ENCODE measurements at places on chromosomes 6 and 20.

DNA sequence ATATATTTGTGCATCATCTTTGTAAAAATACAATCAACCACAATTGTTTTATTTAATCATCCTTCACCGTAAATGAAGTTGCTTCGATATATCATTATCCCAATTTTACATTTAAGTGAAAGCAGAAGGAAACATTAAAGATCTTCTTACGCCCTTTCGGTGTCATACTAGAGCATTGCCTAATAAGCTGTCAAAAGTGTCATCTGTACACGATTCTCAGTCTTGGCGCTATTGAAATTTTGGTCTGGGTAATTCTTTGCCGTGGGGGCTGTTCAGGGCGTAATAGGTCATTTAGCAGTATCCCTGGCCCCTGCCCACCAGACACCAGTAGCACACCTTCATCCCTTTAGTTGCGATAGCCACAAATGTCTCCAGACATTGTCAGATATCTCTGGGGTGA lies 40.4 kb upstream of the TMEM170B start:
- DNase-seq = no peak

DNA sequence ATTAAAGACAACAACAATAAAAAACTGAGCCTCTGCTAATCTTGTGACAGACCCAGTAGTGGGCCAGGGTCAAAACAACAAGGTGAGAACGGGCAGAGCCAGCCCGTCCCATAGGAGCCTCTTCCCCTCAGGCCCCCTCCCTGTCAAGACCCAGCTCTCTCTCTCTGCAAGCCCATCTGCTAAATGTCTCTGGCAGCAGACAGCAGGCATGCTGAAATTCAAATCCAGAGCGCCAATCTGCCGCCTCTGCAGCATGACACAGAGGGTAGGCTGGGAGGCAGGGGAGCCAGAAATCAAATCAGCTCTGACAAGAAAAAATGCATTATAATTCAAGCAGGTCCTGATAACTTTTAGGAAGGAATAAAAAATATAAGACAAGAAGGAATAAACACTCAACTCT lies 26.3 kb downstream of the METTL24 start:
- no peak for DNase-seq

GRCh38 chr6:164439331-164439730 lies 870.1 kb downstream of the C6orf118 start:
- no peak for DNase-seq

DNA sequence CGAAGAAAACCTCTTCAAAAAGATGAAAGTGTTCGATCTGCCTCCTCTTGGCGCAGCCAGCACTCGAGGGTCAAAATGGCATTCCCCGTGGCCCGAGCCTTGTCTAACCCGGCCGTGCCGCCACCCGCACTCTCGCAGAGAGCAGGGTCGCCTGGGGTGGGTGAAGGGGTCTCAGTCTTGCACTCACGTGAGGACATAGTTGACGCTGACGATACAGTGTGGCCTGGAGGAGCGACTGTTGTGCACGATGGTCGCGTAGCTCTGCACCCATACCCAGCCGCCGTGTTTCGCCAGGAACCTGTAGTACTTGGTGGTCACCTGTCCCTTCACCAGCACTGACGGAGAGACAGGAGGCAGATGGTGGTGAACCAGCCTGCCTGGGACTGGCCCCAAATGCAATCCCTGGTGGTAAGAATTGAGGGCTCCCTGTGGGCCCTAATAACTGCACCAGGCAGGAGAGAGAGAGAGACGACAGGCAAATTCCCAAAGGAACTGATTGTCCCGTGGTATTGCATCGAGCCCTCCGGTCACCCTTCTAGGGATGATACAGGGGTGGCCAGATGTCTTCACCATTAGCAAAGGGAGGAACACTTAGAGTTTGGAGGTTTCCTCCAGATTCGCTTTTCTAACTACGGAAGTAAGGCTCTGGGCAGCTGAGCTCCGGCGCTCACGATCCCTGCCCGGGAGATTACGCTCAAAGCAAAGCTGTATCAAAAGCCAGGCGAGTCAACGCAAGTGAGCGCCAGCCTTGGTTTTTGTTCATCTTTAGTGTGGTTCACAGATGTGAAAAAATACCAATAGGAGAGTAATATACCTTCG lies 17.4 kb downstream of the SIM1 start:
- DNase-seq = no peak

- no peak for DNase-seq
Observed at GRCh38 chr6:26197933-26198721, 110.9 kb downstream of the HFE start.

DNA sequence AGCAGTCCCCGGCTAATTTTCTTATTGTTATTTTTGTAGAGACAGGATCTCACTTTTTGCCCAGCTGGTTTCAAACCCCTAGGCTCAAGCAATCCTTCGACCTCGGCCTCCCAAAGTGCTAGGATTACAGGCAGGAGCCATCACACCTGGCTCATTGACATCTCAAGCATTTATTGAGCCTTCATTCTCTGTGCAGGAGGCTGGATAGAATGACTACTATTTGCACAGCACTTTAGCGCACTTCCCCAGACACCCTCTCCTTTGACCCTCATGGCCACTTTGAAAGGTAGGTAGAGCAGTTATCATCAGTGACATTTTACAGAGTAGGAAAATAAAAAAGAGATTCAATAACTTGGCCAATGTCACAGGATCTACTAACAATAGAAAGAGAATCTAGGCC lies 124.0 kb upstream of the STXBP5 start:
- DNase-seq = no peak

- no peak for DNase-seq
Observed at GRCh38 chr20:57070296-57070695, 196.1 kb downstream of the BMP7 start.

GRCh38 chr6:13978787-13979186 lies 54.0 kb downstream of the RNF182 start:
- DNase-seq = no peak

DNA sequence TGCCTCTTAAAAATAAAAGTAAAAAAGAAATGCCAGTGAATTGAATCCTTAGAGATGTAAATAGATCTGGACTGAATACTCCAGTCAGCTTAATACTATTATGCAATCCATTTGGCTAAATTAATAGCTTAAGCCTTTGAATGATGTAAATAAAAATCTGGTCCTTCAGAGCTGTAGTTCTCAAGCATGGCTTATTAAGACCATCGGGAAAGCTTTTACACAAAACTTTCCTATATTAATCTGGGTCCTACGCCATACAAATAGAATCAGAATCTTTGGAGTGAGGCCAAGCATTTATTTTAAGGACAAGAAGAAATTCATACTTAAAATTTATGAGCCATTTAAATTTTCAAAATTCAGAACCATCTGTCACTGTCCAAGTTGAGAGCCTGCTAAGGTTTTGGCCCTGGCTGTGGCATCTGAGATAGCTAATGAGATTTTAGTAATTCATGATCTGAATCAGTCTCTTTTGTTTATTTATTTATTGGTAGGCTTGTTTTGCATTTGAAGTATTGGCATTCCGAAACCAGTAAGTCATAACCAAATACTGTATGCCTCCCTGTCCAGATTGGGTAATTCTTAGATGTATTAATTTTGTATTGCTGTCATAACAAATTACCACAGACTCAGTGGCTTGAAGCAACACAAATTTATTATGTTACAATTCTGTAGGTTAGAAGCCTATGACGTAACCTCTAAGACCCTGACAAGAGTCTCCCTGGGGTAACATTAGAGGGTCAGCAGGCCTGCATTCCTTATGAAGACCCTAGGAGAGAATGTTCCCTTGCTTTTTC lies 228.1 kb upstream of the RAB32 start:
- no peak for DNase-seq

GRCh38 chr6:113287396-113287795 lies 569.7 kb upstream of the MARCKS start:
- no peak for DNase-seq

DNA sequence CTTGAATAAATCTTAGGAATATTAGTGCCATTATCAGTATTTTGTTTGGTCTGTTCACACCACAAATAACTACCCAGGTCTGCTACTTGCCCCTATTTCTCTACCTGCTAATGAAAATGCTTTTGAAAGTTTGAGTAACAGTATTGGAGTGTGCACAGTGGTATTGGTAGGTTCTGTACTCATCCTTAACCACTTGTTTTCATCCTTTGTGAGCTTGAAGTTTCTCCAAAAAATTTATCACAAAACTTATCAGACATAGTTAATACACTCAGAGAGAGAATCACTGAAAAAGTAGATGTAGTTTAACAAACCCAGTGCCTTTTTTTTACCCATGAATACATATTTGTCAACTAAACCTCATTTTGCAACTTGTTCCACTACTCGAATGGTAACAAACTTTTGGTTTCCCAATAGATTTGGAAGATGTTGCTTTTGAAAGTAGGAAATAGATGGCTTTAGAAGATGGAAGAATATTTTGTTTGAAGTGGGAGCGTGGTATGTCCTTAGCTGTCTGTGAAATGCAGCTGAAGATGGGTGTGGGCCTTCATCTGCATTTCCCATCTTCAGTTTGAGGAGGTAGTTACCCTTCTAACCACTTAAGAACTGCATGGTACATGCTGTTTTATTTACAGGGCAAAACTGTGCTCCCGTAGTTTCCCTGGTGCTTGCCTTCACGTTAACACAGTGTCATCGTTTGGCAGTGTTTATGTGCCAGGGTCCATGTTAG lies 9.0 kb downstream of the PTPN1 start:
- DNase-seq = no peak

DNA sequence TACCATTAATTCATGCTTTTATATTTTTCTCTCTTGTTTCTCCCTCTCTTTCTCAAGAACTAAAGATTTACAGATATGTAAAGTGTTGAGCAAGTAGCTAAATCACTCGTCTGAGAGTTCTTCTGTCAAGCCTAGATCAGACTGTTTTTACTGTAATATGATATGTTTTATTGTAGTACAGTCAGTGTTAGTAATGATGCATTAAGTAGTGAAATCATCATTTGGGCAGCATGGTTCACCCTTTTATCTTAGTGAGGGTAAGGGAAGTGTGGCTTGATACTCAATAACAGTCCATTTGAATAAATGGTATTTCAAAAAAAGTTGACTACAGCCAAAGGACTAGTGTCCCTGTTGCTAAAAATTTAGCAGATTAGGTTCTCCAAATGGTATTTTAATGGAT lies 9.2 kb downstream of the CYB5R4 start:
- DNase-seq = no peak

GRCh38 chr6:158797331-158798310 lies 21.5 kb downstream of the EZR start:
- no peak for DNase-seq

DNA sequence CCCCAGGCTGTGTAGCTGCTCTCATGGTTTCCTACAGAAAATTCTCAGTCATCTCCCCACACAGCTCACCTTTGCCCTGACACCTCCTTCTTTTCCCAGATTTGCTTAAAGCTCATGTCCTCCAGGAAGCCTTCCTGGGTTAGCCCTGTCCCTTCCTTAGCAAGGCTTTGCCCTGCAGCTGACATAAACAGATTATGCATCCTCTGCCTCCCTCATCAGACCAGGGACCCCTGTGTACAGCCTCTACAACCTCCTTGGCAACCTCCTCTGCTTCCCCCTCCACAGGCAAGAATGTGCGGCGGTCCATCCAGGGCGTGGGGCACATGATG lies 39.8 kb downstream of the UQCC2 start:
- DNase-seq = no peak

DNA sequence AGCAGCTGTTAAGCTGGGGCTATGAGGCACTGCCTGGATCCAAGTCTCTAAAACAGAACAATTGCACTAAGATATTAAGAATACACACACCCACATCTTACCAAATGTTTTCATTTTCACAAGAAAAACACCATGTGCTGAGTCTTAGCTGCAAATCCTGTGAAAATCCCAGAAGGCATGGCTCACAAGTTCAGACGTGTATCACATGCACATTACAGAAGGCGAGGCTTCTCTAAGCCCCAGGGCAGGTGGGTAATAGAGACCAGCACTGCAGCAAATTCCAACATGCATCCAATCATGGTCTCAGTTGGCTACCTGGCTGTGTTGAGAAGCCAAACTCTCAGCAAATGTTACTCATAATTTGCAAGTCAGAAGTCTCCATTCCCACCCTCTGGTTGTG lies 16.2 kb upstream of the CST3 start:
- no peak for DNase-seq

GRCh38 chr6:152671171-152671570 lies 26.5 kb upstream of the MYCT1 start:
- no peak for DNase-seq

DNA sequence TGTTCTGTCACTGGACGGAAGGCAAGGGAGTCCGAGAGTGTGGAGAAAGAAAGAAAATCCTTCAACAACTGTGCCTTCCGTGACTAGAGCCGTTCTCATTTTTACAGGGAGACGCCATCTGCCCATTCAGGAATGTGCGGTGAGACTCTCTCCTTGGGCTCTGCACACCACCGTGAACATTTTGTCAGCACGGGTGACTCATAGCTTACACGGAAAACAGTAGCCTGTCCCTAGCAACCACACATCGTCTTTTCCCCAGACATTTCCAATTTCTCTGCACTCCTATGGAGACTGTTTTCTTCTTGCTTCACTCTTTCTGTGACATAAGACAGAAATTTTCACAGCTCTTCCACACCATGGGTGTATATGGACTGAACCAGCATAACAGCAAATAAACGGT lies 55.1 kb downstream of the TBXT start:
- peak; percentile 71 for DNase-seq

DNA sequence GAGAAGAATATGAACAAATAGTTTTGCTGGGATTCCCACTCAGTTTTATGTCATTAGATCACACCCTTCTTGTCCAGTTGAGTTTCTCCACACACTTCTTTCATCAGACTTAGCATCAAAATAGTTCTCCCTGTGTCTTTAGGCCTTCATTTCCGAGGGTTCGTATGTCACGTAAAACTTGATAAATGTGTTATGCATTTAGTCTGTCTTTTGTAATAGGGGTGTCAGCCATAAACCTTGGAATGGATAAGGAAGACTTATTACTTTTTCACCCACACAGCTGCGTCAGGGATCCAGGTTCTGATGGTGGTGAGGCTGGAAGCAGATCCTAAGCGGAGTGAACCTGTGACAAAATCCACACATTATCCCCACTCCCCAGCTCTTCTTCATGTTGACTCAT lies 246.8 kb downstream of the CD83 start:
- no peak for DNase-seq

- DNase-seq = no peak
Observed at GRCh38 chr6:155915651-155916050, 460.0 kb upstream of the NOX3 start.

DNA sequence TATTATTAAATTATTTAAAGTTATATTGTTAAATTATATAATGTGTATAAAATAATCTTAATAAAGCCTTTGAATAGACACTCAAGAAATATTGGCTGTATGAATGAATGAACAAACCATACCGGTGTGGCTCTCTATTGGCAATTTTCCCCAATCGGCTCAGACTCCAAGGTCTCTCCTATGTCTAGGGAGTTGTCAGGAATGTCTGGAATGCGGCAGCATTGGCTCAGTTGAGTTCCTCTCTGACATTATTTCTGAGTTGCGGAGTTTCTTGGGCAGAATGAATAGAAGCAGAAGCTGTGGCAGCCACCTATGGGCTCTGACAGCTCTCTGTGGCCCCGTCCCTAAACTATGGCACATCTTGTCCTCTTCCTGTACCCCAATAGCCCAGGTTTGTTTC lies 111.0 kb downstream of the SOBP start:
- DNase-seq = peak; percentile 28

- peak; percentile 23 for DNase-seq
Observed at GRCh38 chr6:9161731-9162130, 726.4 kb upstream of the SLC35B3 start.

- DNase-seq = no peak
Observed at GRCh38 chr20:49865559-49865958, 49.8 kb downstream of the SPATA2 start.

- no peak for DNase-seq
Observed at GRCh38 chr6:14796974-14797762, 448.7 kb upstream of the JARID2 start.

- peak; percentile 58 for DNase-seq
Observed at GRCh38 chr6:71012866-71013469, 56.1 kb upstream of the B3GAT2 start.
